Peyer's patch (tissue), 4 donors: ENCODE measurements at places on chromosomes 5 and 9.

- no peak for DNase-seq
Measured at GRCh38 chr5:131280417-131280816, 16.6 kb downstream of the CDC42SE2 start.

- no peak for DNase-seq
Measured at GRCh38 chr5:40841068-40841805, at the start of gene CARD6. CARD6 (plus strand) TSS chr5:40841367; CDS start chr5:40841383, 16 bp downstream.

GRCh38 chr9:127780126-127780885 lies 1.8 kb upstream of the SH2D3C start:
- no peak for DNase-seq

DNA sequence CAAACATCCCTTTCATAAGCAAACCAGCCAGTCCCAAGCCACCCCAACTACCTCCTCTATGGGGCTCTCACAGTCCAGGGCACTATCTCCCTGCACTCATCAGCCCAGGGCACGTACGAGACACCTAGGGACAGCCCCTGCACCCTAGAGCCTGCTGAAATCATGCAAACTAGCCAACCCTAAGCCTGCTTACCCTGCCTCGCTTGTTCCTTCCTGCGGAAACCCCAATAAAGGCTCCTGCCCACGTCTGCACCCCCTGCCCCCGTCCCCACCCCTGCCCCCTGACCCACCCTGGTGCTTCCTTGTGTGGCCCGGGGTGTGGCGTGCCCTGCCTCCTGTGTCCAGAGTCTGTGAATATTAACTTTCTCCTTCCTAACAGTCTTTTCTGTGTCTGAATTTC lies 135.9 kb downstream of the GADD45G start:
- peak; percentile 70 for DNase-seq

- no peak for DNase-seq
Measured at GRCh38 chr5:137453483-137454080, 45.5 kb downstream of the SPOCK1 start.

- DNase-seq, result no peak
Measured at GRCh38 chr9:135813671-135814290, 93.6 kb downstream of the CAMSAP1 start.

DNA sequence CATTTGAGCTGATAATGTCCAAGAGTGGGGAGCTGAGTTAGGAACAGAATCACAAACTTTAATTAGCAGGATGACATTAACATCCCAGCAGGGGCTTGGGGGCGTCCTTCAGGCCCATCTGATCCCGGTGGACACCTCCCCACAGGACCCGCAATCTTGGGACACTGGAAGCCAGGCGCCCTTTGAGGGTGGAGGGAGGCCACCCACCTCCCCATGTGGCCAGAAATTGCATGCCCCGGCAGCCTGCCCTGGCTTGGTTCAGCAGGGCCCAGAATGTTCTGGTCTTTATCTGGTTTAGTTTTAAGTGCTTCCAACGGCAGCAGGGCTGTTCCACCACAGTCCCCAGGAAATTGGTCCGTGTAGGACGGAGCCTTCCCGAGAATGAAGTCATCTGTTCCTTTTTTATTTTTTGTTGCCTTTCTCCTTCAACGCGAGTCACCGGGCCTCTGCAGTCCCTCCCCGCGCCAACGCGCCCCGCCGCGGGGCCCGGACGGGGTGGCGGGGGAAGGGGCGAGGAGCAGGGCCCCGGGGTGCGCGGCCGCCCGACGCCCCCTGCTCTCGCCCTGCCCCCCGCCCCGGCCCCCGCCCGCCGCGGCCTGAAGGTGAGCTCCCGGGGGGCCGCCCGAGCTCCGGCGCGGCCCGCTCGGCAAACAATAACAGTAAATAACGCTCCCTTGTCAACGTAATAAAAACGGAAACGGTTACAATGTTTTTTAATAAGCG lies 207.9 kb downstream of the C9orf50 start:
- DNase-seq, result no peak

DNA sequence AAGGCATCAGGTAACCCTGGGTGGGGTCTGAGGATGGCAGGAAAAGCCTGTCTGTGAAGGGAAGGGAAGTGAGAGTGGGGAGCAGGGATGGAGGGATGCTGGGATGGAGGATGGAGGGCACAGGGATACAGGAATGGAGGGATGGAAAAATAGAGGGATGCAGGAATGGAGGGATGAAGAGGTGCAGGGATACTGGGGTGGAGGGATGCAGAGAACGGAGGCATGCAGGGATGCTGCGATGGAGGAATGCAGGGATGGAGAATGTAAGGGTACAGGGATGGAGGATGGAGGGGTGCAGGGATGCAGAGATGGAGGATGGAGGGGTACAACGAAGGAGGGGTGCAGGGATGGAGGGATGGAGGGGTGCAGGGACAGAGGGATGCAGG lies 9.1 kb downstream of the PTGES2 start:
- DNase-seq, result no peak

DNA sequence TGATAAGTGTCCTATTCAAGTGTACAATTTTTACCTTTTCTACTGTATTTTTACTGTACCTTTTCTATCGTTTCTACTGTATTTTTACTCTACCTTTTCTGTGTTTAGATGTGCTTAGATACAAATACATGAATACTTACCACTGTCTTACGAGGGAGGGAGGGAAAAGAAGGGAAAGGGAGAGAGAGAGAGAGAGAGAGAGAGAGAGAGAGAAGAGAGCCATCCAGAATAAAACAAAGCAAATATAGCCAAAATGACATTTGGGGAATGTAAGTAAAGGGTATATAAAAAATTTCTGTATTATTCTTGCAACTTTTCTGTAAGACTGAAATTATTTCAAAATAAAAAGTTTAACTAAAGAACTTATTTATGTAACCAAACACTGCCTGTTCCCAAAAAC lies 121.2 kb downstream of the HOMER1 start:
- DNase-seq, result no peak
